Stimulated activated CD4-positive, alpha-beta T cell treated with anti-CD3 and anti-CD28 coated beads, Interleukin-2, amount 100 ng/mL, for 48 hours (primary cell): ENCODE measurements at places on chromosomes 3 and 15.

- no peak for DNase-seq
Observed at GRCh38 chr3:33317963-33318709, 40.9 kb downstream of the FBXL2 start.

GRCh38 chr3:126013751-126014156 is 44.8 kb downstream of the ROPN1B start:
- DNase-seq = no peak

DNA sequence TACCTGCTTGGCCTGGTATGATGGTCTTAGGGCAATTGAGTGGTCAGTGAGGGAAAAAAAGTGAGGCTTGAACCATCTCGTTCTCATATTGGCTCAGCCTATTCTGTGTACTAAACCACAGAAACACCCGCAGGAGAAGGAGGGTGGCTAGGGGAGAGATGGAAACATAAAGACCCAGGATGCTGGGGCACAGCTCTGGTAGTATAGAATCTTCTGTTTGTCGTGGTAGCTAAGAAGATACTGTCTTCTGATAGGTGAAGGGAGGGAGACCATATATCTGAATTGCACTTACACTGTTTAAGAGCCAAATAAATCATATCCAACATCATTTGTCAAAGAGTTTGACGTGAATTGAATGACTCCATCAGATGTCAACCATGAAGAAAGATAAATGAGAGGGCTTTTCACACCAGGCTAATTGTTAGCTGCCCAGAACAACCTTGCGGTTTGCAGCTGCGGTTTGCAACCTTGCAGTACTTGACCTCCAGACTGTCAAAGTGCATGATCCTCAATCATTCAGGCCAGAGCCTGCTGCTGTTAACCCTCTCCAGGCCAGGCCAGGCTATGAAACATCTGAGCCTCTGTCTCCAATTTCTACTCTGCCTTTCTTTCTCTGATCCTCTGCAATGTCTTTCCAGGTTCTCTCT is 40.9 kb upstream of the PIK3R4 start:
- DNase-seq = no peak

GRCh38 chr3:195255176-195255500 is 15.8 kb downstream of the XXYLT1 start:
- DNase-seq = no peak

DNA sequence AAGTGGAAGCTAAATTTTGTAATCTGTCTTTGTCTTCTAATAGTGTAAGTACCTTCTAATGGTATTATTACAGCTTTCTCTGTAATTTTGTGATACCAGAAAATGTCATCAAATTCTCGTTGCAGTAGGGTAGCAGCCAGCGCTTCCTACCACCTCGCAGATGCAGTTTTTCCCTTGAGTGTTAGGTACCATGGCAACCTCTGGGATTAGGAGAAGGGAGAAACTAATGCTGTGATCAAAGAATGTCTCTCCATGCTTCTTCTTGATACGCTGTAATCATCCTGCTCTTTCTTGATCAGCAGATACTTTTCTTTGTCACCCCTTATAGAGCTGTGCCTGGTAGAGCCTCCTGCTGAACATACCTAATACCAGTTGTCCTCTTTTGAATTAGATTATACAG is 27.7 kb downstream of the SRP14 start:
- no peak for DNase-seq

GRCh38 chr15:79853492-79854328 is 43.1 kb downstream of the MTHFS start:
- peak; percentile 64 for DNase-seq

GRCh38 chr3:134334231-134334900 is 39.9 kb downstream of the AMOTL2 start:
- no peak for DNase-seq

GRCh38 chr3:13301286-13301987 is 118.7 kb downstream of the NUP210 start:
- no peak for DNase-seq

DNA sequence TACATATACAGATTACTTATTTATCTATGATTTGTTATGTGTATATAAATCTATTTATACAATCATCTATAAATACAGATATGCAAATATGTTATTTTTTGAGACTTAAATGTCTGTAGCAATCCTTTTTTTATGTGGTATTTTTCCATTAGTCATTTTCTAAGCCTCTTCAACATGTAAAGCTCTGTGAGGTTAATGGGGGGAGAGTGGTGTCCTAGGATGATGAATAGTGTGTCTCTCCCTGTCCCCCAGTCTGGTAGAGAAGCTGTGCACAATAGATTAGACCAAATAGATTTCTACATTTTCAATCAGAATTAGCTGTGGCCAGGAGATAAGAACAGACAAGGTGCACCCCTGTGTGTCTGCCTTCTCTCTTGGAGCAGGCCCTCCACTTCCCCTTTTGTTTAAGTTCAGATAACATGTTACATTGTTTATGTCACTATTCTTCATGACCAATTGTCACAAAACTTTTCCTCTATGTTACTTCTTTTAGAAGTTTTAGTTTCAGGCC is 453.9 kb downstream of the LPP start:
- no peak for DNase-seq

- DNase-seq = no peak
Observed at GRCh38 chr15:52808441-52808840, 18.3 kb upstream of the ONECUT1 start.

DNA sequence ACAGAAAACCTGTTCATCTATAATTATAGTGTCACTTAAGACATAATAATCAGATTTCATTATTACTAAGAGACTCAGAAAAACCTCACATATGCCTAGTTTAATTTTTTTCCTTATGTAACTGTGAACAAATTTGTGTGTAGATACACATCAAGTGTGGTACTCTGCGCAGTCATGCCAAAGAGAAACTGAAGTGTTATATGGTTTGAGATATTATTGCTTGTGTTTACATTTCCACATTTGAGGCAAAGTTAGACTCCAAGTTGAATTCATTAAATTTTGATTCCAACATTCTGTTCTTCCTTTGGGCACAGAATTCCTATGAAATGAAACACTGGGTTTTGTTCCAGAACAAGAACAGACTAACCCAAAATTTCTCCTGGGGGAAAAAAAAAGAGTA is 2.2 kb downstream of the MBNL1 start:
- no peak for DNase-seq

DNA sequence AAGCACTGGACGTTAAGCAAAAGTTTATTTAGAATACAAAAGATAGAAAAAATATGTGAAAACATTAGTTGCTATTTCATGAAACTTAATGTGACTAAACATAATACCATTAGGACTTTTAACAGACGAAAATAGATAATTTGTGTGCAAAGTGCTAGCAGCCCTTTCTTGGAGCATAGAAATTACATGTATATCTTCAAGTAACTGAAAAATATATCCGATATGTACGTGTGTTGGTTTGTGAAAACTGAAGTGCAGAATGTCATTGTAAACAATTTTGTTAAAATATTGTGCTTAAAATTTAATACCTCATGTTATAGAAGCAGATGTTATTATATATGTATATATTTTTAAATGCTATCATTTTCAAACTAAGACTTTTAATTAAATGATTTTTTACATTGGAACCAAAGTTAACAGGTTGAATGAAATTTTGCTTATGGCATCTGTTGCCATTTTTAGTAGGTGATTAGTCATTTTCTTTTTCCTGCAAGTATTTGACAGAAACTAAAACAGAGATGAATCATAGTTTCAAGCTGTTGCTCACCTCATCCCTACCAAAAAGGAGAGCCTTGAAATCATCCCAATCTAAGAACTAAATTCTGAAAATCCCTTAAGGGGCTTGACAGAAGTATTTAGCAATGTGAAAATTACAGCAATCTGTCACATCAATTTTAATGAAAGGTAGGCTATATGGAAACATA is 334.8 kb downstream of the NAALADL2 start:
- DNase-seq = no peak

- no peak for DNase-seq
Observed at GRCh38 chr3:150235799-150236198, 172.3 kb upstream of the TSC22D2 start.

GRCh38 chr3:67509471-67510075 is 144.8 kb downstream of the SUCLG2 start:
- DNase-seq = no peak

DNA sequence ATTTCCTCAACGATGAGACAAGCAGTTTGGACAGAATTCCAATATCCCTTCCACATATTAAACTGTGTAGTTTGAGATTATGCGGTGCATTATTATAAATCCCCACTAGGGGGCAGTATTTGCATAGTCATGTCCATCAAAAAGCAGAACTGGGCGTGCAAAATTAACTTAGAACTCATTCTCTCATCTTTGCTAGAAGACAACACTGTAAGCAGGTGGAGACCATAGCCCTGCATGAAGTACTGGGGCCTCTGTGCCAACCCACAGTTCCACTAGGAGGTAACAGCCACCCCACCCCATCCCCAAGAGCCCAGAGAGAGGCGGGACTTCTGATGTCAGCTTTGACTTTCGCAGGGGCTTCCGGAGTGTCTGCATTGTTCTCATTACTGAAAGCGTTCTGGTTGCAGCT is 106.6 kb upstream of the TMC3 start:
- peak; percentile 18 for DNase-seq

GRCh38 chr15:34729886-34730285 is 24.9 kb downstream of the GJD2 start:
- DNase-seq = no peak

- peak; percentile 19 for DNase-seq
Observed at GRCh38 chr3:86969500-86970189, 21.3 kb downstream of the VGLL3 start.

GRCh38 chr3:153649286-153649839 is 471.8 kb upstream of the ARHGEF26 start:
- DNase-seq = no peak

DNA sequence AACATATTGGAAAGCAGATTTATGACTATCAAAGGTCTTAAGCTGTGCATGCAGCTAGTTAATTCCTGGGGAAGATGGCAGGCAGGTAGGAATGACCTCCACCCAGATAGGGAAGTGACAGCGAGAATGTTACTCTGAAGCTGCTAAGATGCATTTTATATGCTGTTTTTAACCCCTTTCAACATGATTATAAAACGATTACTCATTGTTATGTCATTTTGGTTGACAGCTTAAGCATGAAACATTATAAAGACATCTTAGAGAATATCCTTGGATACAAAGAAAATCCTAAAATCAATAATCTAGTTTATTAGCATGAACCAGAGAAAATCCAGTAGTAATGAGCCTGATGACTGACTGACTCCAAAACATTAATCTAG is 220.5 kb downstream of the NR1D2 start:
- DNase-seq = no peak

- no peak for DNase-seq
Observed at GRCh38 chr3:55252921-55253320, 234.2 kb downstream of the WNT5A start.

- no peak for DNase-seq
Observed at GRCh38 chr3:148880681-148881080, 15.6 kb downstream of the CPA3 start.

GRCh38 chr15:87461631-87462030 is 794.9 kb downstream of the NTRK3 start:
- DNase-seq = no peak

DNA sequence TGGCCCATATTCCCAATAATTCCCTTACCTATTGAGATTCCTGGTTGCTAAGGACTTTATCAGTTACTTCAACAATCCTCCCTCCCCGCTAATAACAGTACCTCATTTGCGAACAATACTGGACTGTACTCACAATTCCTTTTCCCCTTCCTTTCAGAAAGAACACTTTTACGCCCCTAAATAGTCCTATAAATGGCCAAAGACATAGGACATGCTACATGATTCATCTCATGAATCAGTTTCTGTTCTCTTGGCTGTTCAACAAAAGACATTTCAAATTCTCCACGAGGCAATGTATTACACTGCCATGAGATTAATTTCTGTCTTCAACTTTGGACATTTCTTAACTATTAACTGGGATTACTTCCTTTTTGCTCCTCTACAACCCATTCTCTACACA is 264.4 kb downstream of the TIGIT start:
- no peak for DNase-seq

- DNase-seq = no peak
Observed at GRCh38 chr3:18840535-18841137, 307.7 kb upstream of the KCNH8 start.

GRCh38 chr3:110677506-110677905 is 394.1 kb upstream of the NECTIN3 start:
- no peak for DNase-seq

DNA sequence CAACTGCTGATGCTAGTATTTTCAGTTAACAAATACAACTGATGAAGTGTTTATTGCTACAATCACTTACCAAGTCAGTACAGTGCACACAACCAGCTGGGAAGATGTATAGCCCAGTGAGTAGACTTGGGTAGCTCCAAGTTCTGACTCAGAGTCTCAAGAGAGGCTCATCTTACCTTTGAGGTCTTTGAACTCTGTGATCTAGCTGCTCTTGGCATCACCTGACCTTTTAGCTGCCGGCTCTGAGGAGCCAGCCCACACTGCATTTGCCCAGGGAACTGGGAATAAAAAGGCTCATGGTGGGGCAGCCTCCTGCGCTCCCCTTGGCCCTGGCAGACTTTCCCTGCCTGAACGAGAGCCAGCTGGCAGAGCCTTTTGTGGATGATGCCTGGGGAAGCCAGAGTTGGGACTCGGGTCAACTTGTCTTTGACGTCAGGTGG is 82.6 kb downstream of the CEMIP start:
- DNase-seq = no peak

DNA sequence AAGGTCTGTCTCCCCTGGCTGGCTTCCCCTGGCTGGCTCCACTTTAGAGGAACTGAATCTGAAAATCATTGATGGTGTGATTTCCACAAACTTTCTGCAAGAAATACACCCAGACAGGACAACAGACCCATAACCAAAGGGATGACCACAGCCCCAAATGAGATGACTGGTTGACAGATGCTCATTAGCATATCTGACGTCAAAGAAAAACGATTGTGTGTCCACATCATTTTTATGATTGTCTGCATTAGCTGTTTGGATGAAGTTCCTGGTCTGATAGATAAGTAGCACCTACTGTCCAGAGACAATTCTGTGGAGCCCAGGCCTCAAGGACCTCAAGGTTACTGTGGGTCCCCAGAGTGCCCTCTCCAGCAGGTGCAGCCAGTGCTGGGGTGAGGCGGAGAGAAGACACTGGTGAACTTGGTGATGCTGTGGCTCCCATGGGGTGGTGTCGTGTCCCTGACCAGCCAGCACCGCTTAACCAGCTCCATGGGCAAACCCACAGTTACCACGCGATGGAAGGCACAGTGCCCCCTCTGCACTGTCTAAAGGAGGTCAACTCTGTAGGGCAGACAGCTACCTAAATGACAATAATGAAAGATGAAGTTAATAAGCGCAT is 127.4 kb downstream of the NSMCE3 start:
- no peak for DNase-seq

DNA sequence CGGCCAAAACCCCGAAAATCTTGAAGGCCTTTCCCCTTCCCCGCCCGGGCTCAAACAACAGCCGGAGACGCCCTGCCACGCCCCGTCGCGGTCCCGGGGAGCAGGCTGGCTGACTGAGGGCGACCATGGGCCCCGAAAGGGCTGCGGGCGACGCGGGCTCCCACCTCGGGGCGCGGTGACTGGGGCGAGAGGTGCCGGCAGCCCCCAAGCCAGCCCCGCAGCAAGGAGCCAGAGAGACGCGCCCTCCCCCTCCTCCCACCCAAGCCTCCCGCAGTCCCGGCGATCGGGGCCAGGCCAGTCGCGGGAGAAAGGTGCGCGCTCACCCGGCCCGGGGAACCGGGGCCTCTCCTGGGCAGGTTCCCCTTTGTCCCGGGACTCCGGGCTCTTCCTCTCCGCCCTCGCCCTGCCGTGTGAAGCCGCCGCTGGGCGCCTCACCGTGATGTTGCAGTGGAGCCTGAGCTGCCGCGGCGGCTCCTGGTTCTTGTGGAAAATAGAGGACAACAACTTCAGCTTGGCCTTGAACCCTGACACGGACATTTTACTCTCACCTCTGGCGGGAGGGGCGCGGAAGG is 30.6 kb upstream of the ZSCAN2 start:
- DNase-seq = peak; percentile 42

- DNase-seq = no peak
Observed at GRCh38 chr3:106765342-106765741, 611.9 kb upstream of the CCDC54 start.
